PC-9 (cell line): ENCODE measurements at places on chromosomes 12 and 14.

DNA sequence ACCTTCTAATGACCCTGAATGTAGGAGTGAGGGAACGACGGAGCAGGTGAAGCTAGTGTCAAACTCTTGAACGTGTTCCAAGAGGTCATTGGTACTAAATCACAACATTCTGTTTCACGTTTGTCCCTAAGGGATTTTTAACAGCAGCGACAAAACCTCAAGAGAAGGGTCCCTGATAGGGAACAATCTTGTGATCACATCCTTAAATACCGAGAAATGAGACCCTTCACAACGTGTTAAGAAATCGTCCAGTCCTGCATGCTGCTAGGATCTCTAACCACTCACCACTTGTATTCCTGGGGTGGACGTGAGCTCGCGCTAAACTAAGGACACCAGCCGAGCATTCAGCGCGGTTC, 134.1 kb upstream of the KRAS start:
- no peak for DNase-seq

GRCh38 chr12:84803661-84804060, 108.9 kb downstream of the SLC6A15 start:
- DNase-seq: no peak

GRCh38 chr12:77924703-77925102, 94.0 kb downstream of the NAV3 start:
- no peak for DNase-seq

DNA sequence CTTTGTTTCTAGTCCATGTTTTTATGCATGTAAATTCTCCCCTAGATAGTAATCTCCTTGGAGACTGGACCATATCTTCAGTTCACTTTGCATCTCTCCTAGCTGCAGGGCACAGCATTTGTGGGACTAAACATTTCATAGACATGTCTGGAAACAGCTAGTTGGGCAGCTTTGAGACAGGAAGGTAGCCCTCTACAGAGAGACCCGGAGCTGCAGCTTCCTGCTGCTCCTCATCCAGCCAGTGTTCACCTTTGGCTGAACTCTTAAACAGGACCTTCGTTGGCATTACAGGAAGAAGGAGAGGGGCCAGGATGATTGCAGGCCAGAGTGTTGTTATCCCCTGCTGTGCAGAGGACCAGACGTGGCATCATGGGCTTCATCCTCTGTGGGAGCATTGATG, 52.9 kb downstream of the GNS start:
- no peak for DNase-seq

GRCh38 chr12:18551701-18552100, 186.1 kb downstream of the PLCZ1 start:
- no peak for DNase-seq
